Thyroid gland (tissue), 4 donors: ENCODE measurements at places on chromosomes 11 and 22.

DNA sequence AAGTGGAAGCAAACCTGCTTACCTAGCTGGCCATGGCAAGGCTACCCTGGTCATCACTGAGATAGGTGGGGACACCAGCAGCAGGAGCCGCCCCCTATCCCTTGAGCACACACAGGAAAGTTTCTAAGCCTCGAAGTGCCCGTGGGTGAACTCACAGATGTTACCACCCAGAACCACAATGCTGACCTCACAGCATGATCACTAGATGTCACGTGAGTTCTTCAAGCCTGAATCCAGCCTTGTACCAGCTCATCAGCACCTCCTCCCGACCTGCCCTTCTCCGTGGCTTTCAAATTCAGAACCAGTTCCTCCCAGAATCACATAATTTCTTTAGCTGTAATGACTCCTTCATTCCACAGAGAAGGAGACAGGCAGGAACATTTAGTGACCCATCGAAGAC, 24.7 kb upstream of the TIMP3 start:
- no peak for DNase-seq

- DNase-seq = peak; percentile 86
These were observed at the start of gene ESAM for GRCh38 chr11:124762105-124762623. Gene ESAM, minus strand, starts transcription at chr11:124762290. Its CDS starts 136 bp downstream, at chr11:124762154.

DNA sequence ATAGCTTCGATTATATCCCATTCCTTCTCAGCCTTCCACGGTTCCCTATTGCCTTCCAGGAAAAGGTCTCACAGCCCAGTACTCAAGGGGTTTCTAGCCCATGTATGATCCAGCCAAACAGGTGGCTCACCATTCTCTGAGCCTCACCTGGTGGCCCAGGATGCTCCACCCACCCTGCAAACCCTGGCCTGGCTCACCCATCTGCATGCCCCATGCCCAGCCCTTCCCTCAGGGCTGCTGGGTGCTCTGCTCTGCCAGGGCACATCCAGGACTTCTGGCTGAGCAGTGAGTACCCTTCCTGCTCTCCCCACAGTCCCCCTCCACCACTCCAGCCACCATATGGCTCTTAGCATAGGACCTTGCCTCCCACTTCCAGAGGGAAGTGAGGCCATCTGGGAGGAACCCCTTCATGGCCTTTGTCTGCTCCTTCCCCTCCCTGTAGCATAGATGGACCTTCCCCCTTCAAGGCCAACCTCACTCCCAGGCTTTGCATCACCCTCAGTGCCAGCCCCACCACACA, 5.8 kb upstream of the RCOR2 start:
- DNase-seq = no peak

DNA sequence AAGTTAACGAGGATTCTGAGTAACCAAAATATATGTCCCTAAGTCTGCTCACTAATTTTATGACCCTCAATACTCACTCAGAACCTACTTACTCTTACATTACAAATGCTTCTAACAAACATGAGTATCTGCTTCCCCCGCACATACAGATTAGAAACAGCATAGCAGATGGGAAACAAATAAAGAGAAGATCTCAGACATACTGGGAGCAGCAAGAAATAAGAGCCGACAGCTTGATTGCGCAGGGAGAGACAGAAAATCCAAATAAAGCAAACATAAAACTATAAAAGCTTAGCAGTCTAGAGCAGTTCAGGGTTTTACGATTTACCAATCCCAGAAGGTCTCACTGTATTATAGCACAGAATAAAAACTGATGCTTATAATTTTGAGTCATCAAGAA, 89.1 kb upstream of the DBX1 start:
- no peak for DNase-seq

GRCh38 chr22:21937821-21938070, 14.9 kb downstream of the PPM1F start:
- no peak for DNase-seq

DNA sequence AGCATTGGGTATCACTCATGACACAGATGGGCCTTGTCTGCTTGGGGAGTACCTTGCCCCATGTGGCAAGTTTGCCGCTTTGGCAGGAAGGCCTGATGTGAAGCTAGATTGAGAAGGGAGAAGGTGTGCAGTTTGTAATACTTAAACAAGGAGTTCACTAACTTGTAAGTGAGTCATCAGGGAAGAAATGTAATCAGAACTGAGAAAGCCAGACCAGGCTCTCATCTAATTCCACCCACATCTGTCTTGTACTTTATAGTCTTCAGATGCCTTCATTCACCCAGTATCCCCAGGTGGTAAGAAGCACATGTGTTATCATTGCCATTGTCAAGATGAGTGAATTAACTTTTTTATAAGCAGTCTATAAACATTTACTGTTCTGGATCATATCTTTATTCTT, 116.0 kb upstream of the DDI1 start:
- DNase-seq = no peak

GRCh38 chr22:28448625-28449024, 231.0 kb downstream of the TTC28 start:
- DNase-seq = no peak

GRCh38 chr22:20267441-20268278, 458 bp downstream of the RTN4R start:
- peak; percentile 55 for DNase-seq
